H54 (cell line): ENCODE measurements at places on chromosomes 13 and 19.

DNA sequence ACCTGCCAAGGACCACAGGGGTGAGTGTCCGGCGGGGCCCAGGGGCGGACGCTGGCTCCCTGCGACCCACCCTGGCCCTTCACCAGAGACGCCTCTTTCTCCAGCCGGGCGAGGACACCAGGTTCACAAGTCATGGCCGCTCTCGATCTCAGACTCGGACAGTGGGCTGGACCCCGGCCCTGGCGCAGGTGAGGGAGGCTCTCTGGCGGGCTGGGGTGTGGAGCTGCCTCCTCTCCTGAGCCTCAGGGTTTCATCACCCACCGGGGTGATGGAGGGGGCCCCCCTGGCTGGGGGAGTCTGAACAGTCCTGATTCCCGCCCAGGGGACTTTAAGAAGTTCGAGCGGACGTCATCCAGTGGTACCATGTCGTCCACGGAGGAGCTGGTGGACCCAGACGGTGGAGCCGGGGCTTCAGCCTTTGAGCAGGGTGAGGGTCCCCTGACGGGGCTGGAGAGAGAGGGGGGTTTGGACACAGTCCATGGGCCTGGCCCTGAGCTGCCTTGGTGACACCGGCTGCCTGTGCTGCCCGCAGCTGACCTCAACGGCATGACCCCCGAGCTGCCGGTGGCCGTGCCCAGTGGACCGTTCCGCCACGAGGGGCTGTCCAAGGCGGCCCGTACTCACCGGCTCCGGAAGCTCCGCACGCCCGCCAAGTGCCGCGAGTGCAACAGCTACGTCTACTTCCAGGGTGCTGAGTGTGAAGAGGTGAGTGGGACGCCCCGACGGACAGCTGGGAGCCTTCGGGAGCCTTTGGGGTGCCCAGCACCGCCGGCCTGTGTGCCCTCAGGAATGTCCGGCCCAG, 13.6 kb downstream of the ARHGAP45 start:
- no peak for DNase-seq

- no peak for DNase-seq
Measured at GRCh38 chr13:43129066-43129465, 105.7 kb downstream of the DNAJC15 start.

- no peak for DNase-seq
Measured at GRCh38 chr19:56670961-56671612, 470 bp downstream of the ZNF835 start.

DNA sequence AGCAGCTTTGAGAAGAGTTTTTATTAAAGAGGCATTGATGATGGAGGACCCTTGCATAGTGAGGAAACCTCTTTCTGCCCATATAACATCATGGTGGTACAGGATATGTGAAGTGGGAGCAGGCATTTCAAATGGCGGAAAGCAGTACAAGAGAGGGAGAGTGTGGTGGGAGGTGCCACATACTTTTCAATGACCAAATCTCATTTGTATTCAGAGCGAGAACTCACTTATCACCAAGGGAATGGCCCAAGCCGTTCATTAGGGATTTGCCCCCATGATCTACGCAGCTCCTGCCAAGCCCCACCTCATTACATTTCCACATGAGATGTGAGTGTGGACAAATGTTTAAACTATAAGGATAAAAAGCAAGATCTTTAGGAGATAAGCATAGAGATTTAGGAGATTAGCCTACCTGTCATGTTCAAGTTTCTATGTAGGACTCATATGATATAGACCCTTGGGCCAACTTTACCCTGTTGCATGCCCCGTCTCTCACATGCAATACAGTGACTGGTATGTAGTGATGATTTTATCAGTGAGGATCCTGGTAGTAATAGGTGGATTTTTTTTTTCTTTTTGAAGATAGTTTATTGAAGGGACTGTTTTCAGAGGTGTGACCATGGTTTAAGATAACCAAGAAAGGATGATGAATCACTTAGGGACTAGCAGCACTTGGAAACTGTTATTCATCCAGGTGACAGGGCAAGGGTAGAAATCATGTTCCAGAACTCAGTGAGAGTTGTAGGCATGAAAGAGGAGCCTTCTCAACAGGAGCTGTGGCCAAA, 38.3 kb downstream of the DNAJC15 start:
- no peak for DNase-seq

DNA sequence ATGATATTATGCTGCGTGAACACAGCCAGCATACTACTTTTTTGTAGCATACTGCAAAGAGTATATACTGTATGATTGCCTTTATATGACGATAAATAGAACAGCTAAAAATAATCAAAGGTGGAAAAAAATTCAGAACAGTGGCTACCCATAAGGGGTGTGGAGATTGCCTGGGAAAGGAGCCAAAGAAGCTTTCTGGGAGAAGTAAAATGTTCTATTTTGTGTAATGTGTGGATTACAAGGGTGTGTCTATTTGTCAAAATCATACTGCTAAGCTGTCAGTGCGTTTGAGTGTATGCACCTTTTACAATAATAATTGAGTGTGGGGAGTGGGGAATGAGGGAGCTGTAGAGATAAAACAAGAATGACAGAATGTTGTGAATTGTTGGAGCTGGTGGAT, 45.2 kb upstream of the MTIF3 start:
- no peak for DNase-seq

DNA sequence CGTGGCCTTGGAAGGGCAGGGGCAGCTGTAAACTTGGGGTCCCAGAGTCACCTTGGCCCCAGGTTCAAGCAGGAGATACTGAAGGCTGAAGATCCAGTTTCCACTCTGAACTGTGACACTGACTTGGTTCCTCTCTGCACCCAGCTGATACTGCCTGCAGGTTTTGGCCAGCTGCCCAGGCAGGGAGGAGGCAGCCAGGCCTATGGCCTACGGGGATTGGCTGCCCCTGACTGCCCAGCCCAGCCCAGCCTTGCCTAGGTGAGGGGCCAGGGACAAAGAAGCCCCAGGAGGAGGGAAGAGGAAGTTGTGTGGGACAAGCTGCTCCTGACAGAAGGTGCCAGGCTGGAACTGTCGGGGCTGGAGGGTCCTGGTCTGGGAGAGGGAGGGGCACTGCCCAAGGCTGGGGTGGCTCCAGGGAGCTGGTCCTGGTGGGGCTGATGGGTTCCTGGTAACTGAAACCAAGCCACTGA, 51.7 kb upstream of the CYP4F8 start:
- no peak for DNase-seq

GRCh38 chr13:111115965-111116521, 933 bp downstream of the ARHGEF7 start:
- DNase-seq: no peak

DNA sequence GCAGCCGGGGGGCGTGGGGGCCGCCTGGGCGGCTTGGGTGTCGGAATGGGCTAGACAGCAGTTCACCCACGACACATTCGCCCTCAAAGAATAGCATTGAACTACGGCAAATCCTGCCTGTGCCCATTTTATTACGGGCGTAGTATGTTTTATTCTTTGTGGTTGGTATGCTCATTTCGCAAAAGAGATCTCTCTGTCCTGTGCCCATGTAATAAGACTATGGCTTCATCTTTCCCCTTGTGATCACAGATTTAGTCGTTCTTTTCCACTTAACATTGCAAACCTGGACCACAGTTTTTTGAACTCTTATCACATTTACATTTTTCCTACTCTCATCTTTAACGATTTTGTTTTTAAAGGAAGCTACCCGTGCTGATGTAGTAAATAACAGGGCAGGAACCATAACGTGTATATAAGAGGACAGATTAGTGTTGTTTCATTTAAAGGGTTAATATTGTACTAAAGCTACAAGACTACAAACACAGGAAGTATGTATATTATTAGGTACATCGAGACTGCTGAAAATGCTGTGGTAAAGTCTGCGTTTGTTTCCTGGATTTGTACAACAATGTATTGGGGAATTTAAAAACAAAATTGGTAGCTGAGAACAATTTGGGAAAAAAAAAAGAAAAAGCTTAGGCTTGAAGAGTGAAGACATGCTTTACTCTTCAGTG, 3.2 kb upstream of the MYCBP2 start:
- DNase-seq: no peak

- DNase-seq: no peak
Measured at GRCh38 chr13:26923824-26924605, 163.4 kb upstream of the GPR12 start.

- DNase-seq: no peak
Measured at GRCh38 chr19:49499030-49499670, 2.9 kb downstream of the RPS11 start.

- DNase-seq: no peak
Measured at GRCh38 chr19:31294189-31294588, 55.0 kb downstream of the TSHZ3 start.

DNA sequence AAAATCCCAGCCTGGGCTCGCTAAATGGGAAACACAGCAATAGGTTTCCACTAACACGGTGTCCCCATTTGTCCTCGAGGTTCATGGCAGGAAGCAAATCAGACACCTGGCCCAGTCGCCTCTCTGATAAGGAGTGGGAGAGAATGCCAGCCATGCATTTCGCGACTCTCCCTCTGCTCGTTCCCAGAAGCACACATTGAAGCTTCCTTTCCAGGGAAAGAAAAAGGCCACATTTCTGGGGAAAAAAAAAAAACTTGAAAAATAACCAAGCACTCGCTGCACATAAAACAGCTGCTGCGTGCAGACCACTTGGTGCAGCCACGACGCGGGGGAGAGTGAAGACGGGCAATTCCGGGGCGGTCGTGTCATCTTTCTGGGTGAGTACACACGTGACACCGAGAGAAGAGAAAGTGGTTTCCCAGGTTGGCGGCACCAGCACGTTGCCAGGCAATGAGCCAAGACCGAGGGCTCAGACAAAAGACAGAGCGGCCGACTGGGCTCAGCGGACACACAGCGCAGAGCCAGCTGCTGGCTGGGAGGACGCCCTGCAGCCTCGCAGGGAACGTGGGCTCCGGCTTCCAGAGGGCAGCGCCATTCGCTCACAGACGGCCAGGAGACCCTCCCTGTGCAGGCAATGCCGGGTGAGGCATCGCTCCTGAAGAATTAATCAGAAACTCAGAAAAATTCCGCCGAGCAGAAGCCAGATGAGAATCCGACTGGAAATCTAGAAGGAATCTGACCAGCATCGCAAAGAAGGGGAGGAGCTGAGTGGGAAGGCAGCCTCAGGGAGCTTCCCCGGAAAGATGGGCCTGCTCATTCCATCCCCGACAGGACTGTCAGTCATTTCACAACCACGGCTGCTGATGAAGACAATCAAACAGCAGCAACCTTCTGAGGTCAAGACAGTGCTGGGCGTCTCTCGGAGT, 83.2 kb upstream of the IRS2 start:
- no peak for DNase-seq

DNA sequence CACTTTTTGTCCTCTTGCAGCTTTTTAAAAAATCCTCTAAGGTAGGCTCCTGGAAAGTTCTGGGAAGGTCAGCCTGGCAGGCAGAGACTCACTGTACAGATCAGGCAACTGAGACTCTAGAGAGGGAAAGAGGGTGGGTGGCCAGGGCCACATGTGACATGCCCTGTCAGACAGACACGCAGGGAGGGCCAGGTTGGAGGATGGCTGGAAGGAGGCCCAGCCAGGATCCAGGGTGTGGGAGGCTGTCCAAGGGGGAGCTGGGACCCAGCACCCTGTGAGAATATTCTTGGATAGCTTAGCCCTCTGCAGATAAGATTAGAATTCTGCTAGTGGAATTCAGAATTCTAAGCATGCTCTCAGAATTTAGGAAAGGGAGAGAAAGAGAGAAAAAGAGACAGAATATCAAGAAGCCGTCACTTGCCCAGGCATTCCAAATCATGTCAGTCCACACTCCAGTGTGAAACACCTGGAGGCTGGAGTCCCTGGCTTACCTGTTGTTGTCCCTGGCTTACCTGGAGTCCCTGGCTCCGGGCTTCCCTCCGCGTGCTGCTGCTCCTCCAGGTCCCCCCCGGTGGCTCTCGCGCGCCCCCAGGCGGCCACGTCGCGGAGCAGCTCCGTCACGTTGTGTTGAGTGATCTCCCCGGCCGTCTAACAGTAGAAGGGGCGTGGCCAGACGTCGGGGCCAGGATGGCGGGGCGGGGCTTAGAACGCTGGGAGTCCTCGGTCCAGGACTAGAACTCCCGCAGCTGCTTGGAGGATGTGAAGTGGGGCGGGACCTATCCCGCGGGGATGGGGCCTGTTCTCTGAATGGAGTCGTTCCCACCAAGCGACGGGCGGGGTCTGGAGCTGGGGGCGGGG, 2.8 kb upstream of the TNNI3 start:
- DNase-seq: peak; percentile 99

GRCh38 chr13:40208517-40208916, 457.9 kb downstream of the FOXO1 start:
- DNase-seq: no peak

- DNase-seq: no peak
Measured at GRCh38 chr13:37914781-37915391, 45.3 kb upstream of the TRPC4 start.

- no peak for DNase-seq
Measured at GRCh38 chr19:40225440-40226305, 816 bp downstream of the CCNP start.

- no peak for DNase-seq
Measured at GRCh38 chr13:48492470-48493065, 40.3 kb downstream of the RCBTB2 start.

GRCh38 chr13:58884353-58885209, 1253.0 kb downstream of the PCDH17 start:
- no peak for DNase-seq

DNA sequence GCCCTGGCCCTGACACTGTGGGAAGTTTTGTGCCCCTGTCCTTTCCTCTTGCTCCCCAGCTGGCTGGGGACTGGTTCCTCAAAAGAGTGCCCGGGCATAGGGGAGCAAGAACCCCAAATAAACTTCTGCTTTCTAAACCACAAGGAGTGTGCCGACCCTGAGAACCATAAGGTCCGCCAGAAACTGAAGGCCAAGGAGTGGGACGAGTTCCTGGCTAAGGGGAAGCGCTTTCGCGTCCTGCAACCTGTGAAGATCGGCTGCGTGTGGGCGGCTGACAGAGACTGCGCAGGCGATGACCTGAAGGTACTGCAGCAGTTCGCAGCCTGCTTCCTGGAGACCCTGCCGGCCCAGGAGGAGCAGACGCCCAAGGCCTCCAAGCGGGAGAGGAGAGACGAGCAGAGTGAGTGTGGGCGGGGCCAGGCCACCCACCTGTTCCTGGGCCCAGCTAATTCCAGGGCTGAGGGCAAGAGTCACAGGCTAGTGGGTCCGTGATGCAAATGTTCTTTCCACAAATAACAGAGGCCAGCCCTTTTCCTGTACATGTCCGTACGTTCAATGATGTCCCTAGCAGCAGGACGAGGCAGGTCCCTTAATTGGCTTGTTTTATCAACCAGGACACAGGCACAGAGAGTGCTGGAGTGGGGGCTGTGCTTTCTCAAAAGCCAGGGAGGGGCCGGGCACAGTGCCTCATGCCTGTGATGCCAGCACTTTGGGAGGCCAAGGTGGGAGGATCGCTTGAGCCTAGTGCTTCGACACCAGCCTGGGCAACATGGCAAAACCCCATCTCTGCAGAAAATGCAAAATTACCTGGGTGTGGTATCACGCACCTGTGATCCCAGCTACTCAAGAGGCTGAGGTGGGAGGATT, 25.6 kb downstream of the UBXN6 start:
- no peak for DNase-seq

GRCh38 chr13:93862259-93862658, 617.2 kb downstream of the DCT start:
- DNase-seq: no peak
